Putamen (tissue), 1 donor: ENCODE measurements at places on chromosomes 3 and 15.
A peak's percentile ranks its signal among the peaks of the same experiment; 100 is the strongest.

DNA sequence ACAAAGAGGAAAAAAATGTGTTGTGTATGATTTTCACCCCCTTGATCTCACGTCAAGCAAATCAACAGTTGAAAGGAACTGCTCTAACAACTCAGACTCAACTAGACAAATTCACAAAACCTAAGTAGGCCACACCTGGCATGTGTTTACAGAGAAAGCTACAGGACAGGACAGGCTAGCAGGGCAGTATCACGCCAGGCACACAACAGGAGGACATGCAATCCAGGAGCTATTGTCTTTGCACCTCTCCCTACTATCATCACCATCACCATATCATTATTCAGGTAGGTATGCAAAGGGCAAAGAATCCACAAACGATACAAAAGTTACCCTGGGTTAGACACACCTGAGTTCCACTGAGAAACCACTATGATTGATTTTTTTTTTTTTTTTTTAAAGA is 86.4 kb downstream of the TBL1XR1 start:
- no peak for DNase-seq

DNA sequence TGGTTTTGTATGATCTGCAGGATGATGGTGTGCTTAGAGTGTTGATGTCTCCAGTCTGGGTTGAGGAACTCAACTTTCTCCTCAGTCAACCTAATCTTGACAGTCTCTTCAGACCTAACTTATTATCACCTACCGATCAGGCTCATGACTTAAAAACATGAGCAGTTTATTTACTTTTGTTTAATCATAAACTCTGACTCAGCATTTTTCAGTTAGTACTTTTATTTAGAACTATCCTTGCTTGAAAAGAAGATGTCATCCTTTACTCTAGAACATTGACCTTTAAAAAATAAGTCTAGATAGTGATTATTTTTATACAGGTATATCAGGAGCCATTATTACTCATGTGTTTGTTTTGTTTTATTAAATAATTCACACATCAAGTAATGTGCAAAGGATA is 414.8 kb downstream of the AGBL1 start:
- no peak for DNase-seq

- no peak for DNase-seq
These were observed 73.2 kb upstream of the CTXND1 start for GRCh38 chr15:80325206-80325605.

DNA sequence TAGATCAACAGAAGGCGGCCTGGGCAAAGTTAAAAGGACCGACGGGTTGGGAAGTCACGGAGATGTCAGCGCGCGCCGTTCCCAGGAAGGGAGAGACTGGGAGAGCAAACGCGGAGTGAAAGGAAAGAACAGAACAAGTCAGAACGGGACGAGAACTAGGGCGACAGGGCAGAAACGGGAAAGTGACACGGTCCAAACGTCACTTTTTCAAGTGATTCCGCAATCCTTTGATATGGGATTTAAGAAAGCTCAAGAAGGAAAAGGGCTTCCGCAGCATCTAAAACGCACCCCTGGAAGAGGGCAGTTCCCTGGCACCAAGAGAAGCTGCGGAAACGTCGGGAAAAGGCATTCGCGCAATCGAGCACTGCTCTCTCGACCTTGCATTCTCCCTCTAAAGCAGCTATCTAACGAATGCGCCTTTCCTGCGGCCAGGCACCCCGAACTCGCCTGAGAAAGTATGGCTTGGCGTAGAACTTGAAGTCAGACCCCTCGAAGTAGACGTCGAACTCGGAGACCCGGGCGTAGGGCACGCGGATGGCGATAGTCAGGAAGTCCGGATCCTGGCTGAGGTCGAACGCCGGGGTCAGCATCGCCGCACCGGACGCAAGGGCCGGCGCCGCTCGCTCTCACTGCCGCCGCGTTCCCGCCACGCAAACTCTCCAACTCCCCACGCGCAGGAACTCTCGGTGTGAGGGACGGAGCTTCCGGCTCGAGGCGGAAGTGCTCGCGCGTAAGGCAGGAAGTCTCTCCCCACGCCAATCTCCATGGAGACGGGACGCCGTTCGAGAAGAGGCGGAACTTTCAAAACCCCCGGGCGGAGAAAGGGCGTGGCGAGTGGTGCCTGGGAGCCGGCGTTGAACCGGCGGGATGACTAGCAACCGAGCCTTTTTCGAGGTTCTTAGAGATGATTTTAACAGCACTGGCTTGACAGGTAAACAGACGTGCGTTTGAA is at the start of gene SHQ1:
TSS of gene SHQ1 (minus strand) at position 695 of the 952 bp plus-strand sequence. CDS start at position 590, 105 bp downstream.
- peak; percentile 95 for DNase-seq

- no peak for DNase-seq
These were observed 298.3 kb upstream of the NR2E3 start for GRCh38 chr15:71511796-71512681.

DNA sequence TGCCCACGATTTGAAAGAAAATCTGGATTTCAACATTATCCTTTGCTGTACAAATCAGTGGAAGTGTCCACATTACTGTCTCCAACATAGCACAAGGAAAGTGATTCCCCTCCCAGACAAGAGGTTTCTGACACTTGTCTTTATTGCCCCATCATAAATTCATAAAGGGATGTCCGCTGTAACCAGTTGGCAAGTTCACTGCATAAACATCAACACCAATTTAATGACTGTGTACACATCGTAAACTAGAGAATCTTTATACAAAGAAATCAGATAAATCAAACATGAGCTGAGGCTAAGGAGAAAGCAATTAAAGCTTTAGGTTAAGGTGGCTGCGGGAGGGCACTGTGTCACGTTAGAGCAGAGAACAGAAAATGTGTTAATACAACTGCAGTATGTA is 129.8 kb downstream of the MEIS2 start:
- no peak for DNase-seq
